ENCODE measurements at places on chromosomes 13 and 19.

DNA sequence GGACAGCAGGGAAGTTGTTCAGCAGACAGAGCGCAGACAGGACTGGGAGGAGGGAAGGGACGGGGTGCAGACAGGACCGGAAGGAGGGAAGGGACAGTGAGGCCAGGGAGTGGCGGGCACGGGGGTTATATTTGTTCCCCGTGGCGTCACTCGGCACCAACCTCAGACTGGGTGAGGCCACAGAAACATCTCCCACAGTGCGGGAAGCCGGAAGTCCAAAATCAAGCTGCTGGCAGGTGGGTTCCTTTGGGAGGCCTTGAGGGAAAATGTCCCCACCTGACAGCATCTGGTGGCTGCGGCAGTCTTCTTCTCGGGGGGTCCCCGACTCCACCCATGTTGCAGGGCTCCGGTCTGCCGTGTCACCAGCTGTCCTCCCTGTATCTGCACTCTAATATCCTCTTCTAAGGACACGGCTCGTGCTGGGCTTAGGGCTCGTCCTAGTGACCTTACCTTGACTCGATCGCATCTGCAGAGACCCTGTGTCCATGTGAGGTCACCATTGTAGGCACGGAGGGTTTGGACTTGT, 133.0 kb downstream of the STK24 start:
- no peak for DNase-seq

- no peak for DNase-seq
These were observed 122.8 kb upstream of the KLF12 start for GRCh38 chr13:74256969-74257368.

DNA sequence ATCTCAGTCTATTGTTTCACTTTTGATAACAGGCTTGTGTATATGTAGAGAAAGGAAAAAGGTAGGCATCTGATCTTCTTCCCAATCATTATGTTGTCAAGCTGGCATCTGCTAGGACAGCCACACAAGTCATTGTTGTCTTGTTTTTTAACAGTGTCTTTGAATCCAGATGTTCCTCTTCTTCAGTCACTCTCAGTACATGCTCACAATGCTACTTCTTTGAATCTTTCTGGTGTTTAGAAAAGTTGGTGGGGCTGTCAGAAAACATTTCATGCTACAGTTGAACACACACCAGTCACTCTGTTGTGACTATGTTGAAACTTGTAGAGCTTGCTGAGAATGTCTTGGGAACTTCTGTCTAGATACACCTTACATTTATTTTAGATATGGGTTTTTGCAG, 1231.4 kb upstream of the MIR17HG start:
- no peak for DNase-seq

GRCh38 chr13:108463340-108463739, 166.1 kb upstream of the MYO16 start:
- DNase-seq = no peak

DNA sequence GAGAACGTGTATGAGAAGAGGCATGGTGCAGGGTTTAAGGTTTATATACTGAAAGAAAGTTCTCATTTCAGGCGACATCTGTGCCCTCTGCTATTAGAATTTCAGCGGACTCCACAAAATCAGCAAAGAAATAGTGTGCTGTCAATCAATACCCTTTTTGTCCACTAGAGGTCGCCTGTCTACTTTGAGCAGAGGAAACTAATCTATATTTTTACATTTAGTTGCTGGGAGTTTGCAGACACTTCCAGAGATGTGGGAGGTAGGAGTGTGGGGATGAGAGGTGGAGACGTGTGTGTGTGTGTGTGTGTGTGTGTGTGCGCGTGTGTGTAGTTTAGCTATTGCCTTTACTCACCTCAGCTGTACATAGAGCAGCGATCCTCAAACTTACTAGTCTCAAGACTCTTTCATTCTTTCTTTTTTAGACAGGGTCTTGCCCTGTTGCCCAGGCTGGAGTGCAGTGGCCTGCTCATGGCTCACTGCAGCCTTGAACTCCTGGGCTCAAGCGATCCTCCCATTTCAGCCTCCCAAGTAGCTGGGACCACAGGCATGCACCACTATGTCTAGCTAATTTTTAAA, 9.7 kb downstream of the INAFM1 start:
- DNase-seq = peak; percentile 65

DNA sequence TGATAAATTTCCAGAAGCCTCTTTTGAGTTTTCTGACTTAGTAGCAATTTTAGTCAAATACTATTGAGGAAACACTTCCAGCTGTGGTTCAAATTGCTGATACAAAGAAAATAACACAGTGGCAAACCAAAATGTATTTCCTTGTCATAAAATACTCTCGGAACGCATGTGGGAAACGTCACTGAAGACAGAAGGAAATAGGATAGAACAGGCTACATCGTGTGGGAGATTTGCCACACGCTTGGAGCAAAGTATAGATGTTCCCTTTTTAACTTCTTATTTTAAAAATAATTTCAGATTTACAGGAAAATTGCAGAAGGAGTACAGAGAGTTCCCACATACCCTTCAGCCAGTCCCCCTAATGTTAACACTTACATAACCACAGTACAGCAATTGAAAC, 88.8 kb downstream of the ING1 start:
- no peak for DNase-seq

- no peak for DNase-seq
These were observed 3.6 kb downstream of the ZNF507 start for GRCh38 chr19:32349051-32349450.

DNA sequence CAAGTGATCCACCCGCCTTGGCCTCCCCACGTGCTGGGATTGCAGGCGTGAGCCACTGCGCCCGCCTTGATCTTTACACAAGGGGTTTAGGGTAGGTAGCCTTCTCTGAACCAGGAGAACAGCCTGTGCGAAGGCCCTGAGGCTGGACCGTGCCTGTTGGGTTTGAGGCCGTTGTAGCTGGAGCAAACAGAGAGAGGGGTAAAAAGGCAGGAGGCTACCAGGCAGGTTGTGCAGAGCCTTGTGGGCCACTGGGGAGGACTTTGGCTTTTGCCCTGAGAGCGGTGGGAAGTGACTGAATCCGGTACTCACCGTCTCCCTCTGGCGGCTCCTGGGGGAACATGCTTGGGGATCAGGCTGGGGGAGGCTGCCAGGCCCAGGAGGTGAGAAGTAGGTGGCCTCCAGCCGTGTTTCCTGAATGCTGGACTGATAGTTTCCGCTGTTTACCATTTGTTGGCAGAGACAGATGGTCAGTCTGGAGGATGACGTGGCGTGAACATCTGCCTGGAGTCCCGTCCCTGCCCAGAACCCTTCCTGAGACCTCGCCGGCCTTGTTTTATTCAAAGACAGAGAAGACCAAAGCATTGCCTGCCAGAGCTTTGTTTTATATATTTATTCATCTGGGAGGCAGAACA, 24.6 kb downstream of the SPC24 start:
- peak; percentile 58 for DNase-seq

DNA sequence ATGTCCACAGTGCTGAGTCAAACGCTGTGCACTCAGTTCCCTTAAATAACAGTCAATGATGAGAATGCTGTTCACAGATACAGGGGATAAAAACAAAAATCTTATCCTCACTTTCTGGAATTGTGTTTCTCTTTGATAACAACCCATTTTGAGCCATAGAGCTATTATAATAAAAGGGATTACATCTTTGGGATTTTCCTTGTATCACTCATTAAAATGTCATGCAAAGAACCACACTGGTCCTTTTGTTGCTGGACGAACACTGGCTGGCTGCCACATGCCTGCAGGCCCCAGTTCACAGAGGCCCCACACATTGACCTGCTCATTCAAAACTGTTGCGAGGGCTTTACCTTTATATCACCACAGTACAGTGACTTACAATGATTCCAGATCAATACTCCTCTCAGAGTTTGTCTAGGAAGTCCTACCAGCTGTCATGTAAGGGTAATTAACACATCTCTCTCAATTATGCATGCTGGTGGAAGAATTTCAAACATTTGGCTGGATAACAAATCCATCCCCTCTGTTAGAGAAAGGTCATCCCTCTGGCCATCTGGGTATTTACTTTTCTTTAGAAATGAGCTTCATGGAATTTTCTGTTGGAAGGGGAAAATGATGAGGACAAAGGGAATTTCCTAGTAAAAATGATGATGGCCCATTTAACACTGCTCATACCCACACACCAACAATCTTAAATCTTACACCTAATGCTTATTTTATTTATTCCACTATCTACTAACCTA, 85.9 kb downstream of the MBNL2 start:
- DNase-seq = no peak

- no peak for DNase-seq
These were observed 2859.1 kb downstream of the PCDH9 start for GRCh38 chr13:64371045-64371444.

DNA sequence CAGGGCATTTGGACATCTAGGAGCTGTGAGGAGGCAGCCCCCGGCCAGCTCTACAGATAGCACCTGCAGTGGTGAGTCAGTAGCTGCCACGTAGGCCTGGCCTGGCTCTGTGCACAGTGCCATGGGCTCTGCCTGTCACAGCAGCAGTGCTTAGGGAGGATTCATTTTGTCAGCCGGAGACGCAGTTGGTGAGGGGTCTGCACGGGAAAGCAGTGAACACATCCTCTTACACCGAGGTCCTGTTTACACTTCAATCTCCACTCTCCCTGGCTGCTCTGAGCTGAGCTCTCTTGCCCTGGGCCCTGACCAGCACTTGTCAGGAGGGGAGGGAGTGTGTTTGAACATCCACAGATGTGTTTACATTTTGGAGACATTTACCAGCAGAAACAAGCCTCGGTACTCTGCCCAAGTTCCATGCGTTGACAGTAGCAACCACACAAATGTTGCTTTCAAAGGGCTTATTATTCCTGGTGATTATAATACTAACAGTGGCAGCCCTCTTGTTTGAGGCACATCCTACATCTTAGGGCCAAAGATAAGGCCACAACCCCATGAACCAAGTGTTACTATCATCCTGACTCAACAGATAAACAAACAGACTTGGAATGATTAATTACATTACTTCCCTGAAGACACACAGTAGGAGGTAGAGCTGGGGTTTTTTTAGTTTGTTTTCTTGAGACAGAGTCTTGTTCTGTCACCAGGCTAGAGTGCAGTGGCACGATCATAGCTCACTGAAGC, 148.9 kb downstream of the USP12 start:
- no peak for DNase-seq

DNA sequence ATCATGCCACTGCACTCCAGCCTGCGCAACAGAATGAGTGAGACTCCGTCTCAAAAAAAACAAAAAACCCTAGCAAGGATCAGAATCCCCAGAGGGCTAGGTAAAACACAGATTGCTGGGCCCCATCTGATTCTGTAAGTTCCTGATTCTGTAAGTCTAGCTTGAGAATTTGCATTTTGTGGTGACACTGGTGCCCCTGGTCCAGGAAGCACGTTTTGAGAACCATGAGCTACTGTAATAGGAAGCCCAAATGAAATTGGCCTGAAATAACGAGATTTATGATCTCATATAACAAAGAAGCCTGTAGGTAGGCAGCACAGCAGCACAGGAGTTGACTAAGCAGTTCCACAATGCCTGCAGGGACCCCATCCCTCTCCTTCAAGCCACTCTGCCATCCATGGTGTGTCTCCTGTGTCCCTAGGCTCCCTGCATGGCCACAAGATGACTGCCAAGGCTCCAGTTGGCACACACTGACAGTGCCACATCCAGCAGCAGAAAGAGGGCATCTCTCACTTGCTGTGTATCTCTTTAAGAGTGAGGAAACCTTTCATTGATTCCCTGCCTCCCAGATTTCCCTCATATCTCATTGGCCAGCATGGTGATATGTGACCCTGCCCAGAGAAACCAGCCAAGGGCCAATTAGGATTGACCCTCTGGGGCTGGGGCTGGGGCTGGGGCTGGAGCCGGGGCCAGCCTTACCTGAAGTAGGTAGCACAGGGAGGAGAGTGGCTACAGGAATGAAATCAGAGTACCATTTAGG, 21.7 kb downstream of the SIPA1L3 start:
- DNase-seq = no peak

DNA sequence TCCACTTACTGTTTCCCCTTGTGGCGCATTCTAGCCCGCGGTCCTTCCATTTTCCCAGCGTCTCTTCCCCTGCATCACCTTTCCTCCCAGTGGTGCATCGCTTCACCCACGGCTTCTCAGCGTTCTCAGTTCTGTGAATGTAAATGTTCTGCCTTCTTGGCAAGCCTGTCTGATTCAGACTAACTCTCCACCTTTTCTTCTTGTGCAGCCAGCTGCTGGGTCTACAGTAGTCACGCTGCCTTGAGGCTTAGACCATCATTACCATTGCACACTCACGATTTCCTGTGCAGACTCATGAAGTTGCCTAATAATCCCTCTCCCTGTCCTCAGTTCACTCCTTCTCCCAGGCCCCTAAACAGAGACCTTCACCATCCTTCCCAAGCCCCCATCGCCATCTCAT, 75.0 kb downstream of the DHRS12 start:
- DNase-seq = no peak

DNA sequence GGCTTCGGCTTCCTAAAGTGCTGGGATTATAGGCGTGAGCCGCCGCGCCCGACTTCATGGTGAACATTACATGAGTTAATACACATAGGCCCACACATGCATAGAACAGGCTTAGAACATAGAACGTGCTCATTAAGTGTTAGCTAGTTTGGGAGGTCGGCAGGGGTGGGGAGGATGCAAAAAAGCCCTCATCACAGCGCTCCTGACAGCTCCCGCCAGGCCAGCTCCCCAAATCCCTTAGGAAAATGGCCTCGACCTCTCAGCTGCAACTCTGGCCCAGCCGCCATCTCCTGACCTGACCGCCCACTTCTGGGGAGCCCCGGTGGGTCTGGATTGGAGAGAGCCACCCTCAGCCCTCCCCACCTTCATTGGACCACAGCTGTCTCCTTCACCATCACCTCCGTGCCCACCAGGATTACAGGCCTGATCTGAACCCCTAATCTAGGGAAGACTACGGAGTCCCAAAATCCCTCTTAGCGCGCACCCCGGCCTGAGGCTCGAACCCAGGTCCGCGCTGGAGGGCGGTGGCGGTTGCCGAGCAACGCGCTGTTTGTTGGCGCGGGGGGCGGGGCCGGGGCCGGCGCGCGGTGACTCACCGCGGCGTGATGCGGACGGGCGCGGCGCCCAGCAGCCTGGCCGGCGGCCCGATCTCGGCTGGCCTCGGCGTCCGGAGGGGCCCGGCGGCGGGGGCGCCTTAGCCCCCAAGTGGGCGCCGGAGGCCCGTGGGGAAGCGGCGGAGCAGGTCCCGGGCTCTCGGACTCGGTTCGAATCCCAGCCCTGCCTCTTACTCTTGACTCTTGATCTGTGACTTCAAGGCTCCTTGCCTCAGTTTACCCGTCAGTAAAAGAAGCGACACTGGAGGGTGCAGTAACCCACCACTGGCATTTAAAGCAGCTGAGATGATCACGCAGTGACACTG, 26.7 kb upstream of the NANOS3 start:
- DNase-seq = no peak

- no peak for DNase-seq
These were observed 41.1 kb upstream of the CHST8 start for GRCh38 chr19:33580645-33581037.

All from activated CD4-positive, alpha-beta T cell treated with anti-CD3 and anti-CD28 coated beads, Interleukin-2, amount 50 U/mL, for 24 hours (primary cell).